ENCODE measurements at places on chromosomes 5 and 9.

DNA sequence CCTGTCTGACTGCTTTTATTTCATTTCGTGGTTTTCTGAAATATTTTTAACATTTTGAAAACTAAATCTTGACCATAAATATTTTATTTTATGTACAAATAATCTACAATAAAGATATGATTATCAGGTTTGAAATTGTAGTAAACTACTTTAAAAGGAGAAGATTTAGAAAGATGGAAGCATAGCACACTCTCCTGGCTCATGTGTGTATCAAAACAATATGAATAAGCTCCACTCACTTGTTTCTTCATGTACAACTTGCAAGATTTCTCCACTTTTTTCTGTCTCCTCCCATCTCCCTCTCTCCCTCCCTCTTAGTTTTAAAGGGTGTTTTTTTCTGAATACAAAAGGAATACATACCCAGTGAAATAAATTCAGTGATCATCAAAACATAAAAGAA lies 15.4 kb upstream of the VPS13A start:
- DNase-seq: no peak

GRCh38 chr9:124593200-124593599 lies 86.0 kb upstream of the NR5A1 start:
- no peak for DNase-seq

- no peak for DNase-seq
These were observed 48.8 kb downstream of the TRPM3 start for GRCh38 chr9:71072587-71072986.

DNA sequence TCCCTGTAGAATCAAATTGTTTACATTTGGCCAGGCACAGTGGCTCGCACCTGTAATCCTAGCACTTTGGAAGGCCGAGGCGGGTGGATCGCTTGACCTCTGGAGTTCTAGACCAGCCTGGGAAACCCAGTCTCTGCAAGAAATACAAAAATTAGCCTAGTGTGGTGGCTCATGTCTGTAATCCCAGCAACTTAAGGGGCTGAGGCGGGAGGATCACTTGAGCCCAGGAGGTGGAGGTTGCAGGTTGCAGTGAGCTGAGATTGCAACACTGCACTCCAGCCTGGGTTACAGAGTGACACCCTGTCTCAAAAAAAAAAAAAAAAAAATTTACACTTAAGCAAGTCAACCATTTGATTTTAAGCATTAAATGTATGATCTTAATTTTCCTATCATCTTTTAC lies 17.5 kb upstream of the IQGAP2 start:
- no peak for DNase-seq

GRCh38 chr9:133171161-133171961 lies 7.6 kb upstream of the GBGT1 start:
- DNase-seq: no peak

DNA sequence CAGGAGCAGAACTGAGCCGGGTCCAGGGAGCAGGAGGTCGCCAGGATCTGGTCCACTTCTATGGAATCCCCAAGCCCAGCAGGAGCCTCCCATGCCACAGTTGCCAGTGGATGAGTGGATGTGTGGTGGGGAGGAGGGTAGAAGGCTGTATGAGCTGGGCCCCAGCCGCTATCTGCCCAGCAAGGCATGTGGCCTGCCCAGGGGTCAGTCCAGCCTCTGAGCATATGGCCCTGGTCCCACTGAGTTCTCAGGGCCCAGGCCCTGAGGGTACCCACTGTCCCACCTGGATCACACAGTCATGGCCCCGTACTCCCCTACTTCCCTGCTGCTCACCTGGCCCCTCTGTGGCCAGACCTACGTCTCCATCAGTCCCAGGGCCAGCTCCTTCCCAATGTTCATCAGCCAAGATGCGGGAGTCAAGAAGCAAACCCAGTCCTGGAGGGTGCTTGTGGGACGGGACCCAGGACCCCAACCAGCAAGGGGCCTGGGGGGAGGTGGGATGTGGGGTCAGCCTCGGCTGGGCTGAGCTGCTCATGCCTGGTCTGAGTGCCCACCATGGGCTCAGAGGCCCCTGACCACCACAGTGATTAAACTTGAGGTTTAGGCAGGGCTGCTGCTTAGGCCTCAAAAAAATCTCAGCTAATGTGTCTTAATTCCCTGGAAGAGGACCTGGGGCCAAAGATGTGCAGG lies 152.7 kb downstream of the COL23A1 start:
- DNase-seq: no peak

DNA sequence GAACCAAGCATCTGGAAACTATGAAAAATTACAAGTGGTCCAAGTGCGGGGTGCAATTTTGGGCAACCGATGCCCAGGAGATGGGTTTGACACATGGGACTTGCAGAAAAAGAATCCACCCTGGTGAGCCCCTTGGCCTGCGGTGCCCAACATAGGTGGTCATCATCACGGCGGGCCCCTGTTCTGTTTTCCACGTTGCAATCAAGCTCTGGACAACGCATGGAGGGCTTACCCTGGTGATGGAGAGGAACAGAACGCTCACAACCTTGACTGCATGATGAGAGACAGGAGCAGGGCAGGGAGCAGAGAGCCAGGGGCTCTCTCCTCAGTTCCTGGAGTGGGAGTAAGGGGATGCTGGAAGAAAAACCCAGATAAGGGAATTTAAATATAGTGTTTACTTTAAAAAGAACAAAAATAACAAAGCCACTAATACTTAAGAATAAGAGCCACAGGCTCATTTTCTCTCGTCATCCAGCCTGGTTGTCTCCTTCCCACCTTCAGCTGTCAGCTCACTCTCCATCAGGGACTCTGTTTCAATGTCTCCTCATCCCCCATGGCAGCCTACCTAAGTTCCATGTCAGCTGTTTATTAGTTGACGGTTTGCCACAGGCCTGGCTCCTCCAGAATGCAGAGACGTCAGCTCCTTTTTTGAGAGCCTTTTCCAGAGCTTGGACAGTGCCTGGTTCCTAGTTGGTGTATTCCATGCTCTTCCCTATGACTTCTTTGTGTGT lies 172.1 kb downstream of the GADD45G start:
- no peak for DNase-seq

DNA sequence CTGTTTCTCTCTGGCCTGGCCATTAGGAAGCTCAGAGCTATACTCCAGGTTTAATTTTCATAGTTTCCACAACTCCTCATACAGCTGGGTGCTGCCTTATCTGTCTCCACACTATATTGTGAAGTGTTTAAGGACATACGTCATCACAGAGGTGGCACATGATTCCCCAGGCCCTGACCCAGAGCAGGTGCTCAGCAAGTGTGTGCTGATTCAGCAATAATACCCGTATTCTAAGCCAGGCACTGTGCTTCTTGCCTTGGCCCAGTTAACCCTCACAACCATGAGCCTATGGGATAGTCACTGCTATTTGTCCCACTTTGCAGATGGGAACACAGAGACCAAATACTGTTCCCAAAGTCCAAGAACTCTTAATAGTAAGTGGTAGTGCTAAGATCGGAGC lies 93.5 kb upstream of the SMIM23 start:
- DNase-seq: no peak

Measured in CD4-positive, alpha-beta T cell treated with Interleukin-6 at 100 ng/mL for 8 hours (primary cell).